ENCODE measurements at places on chromosomes 4 and X. TPM values are rescaled to one million over a fixed set of nuclear protein-coding genes. Genes with fewer than 3 reads are reported as not detected.

The GPR173 gene
- total RNA-seq, result 1.3 TPM

DNA sequence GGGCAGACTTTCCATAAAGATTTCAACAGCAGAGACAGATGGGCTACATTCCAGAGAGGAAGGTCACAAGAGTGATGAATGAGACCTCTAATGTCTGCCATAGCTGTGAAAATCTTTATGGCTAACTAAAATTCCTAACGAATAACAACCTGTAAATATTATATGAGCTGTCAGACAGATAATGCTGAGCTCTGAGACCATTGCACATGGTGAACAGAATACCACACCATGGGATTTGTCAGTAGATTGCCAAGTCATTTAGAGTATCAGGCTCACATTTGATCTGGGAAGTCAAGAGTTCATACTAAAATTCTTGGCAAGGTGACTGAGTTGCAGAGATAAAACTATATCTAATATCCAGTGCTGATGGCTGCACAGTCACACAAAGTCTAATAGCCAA is 259.2 kb upstream of the FTHL17 start:
- DNase-seq, result no peak

DNA sequence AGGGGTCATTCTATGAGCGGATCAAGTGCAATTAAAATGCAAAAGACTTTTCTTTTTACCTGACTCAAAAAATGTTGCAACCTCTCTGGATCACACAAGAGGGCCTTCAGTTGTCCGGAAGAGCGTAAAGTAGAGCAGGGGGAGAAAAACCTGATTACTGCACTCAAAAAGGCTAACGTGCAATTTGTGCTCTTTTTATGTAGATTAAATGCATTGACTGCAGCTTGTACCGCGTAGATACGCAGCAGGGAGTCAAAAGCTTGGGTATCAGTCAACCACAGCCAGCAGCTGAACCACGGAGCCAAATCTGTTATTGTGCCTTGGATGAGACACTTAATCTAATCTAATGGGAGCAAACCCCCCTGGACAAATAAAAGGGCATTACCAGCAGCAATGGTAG is 107.3 kb upstream of the RAI2 start:
- DNase-seq, result no peak

GRCh38 chr4:15744016-15744545 is 34.0 kb upstream of the CD38 start:
- DNase-seq, result no peak

DNA sequence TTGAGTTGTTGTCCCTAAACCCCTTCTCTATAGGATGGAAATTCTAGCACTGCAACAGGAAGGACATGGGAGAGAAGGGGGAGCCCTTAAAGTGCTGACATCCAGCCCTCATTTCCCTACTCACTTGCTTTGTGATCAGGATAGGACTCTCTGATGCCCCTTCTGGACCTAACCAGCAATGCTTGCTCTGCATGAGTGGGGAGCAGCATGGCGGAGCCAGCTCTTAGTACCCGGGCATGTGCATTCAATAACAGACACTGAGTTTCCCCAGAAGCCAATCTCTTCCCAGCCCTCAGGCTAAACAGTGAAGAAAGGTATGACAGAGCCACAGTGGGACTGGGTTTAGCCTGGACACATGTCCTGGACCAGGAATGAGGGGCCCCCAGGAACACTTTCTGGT is 14.0 kb downstream of the SOD3 start:
- DNase-seq, result no peak

GRCh38 chrX:69285881-69286564 is 120.8 kb upstream of the PJA1 start:
- DNase-seq, result peak; percentile 55

GRCh38 chr4:162954976-162955375 is 211.7 kb downstream of the NAF1 start:
- DNase-seq, result no peak

DNA sequence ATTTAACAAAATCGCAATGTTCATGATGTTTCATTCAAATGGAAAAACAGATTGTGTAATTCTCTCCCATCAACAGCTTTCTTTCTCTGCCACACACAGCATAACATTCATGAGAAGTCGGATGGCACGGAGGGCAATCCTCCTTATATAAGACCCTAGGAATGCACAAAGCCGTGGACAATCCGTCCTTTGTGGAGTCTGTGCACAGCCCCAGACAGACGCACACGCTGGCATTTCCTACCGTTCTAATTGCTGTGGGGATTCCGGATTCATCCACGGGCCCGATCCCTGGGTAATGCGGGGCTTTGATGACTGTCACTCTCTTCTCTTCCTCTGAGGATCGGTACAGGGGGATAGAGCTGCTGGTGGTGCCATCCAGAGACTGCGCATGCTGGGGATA is 121.9 kb upstream of the PDLIM3 start:
- no peak for DNase-seq

GRCh38 chrX:69046996-69047490 is 118.2 kb downstream of the PJA1 start:
- no peak for DNase-seq

- no peak for DNase-seq
Observed at GRCh38 chr4:39514888-39515401, 12.3 kb downstream of the UGDH start.

DNA sequence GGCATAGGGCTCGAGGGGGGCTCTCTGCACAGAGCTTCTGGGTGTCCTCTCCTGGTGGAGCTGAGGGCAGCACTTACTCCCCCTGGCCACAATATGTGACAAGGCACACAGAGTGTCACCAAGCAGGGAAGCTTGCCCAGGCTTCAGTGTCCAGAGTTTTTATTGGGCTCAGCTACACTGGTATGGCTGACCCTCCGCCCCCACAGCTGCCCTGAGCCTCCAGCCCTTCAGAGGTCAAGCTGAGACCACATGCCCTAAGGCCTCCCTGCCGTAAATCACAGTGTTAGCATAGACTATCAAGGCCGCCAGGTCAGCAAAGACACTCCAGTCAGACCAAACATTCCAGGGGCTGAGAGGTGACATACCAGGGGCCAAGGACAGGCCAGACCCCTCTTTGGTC is 59.0 kb downstream of the EVC start:
- no peak for DNase-seq

- DNase-seq, result no peak
Observed at GRCh38 chrX:129981752-129982299, 609 bp upstream of the BCORL1 start.

- no peak for DNase-seq
Observed at GRCh38 chr4:19213388-19213787, 1038.3 kb upstream of the SLIT2 start.

DNA sequence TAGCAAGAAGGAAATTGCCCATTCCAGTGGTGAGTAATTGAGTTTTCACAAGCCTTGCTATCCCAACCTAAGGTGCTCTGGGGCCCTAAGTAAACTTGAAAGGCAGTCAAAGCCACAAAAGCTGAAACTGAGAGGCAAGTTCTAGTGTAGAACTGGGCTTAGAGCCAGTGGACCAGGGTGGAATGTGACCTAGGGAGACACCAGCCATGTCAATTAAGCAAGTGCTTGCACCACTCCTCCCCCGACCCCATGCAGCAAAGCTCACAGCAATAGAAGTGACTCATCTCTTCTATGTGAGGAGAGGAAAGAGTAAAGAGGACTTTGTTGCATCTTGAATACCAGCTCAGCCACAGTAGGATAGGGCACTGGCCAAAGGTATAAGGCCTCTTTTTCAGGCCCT is 486.1 kb upstream of the POU3F4 start:
- DNase-seq, result no peak

DNA sequence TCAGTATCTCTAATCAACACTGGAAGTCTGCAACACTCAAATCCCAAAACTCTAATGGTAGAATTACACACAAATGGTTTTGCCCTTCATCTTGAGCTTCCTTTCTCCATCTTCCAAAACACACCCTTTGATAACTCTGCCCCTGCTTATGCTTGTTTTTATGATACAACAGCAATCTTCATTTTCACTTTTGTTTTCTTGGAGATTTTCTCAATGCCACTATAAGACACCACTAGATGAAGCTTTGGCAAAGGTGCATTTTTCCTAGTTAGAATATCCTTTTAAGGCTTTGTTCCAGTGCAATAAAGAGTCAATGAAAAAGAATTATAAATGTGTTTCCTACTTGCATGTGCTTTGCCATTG is 472.4 kb upstream of the NWD2 start:
- no peak for DNase-seq

- no peak for DNase-seq
Observed at GRCh38 chr4:94826206-94826605, 68.5 kb downstream of the BMPR1B start.

GRCh38 chr4:25884031-25884782 is 21.4 kb upstream of the SEL1L3 start:
- DNase-seq, result no peak

Data from SJCRH30 (cell line).